ENCODE measurements at places on chromosomes 5 and 9. TPM values are rescaled to one million over a fixed set of nuclear protein-coding genes. Genes with fewer than 3 reads are reported as not detected.

GRCh38 chr5:93249651-93250289 lies 331.2 kb downstream of the NR2F1-AS1 start:
- no peak for DNase-seq

DNA sequence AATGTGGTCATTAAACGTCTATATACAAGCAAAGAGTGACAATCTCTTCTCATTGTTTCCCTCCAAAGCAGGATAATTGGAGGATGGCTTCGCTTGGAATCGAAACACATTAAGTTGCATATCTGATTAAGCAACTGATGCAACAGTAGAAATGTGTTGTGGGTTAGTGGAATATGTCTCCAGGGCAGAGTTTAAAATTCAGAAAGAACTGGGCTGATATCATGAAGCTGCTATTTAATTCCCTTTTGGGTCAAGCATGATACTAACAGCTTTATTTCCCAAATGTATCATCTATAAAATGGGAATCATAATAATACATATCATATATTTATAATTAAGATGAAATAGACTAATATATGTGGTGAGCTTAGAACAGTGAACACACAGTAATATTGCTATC lies 1763.0 kb upstream of the C9orf72 start:
- DNase-seq, result no peak

DNA sequence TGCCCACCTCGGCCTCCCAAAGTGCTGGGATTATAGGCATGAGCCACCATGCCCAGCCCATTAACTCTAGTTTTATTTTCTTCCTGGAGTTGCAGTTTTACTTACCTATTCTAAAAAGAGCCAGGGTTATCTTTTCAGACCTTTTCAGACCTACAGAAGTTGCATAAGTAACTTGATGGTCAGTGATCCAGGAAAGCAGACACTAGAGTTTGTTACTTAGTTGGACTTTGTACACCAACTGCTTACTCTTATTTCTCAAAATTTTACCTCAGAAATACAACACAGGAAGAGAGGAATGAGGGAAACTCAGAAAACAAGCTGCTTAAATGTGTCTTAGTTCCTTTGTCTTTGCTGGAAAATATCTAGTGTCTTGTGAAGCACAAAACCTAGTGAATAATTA lies 25.4 kb downstream of the RAD23B start:
- no peak for DNase-seq

DNA sequence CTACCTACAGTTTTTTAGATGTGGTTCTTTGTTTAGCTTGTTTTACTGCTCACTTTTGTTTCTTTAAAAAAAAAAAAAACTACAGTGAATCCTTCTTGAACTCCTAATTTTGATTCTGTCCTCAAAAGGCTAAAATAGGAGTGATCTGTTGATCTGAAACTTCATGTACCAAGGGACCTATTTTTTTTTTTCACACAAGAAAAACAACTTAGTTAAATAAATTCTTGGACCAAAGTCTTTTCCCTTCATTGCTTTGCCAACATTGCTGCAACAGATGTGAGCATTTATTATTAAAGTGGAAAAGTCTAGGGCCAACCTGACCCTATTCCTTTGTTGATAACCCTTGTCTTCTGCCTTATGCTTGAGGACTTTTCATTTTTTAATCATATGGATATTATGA lies 236.8 kb downstream of the ARHGEF28 start:
- no peak for DNase-seq

- no peak for DNase-seq
These were observed 186.3 kb upstream of the EGFLAM start for GRCh38 chr5:38071831-38072694.

DNA sequence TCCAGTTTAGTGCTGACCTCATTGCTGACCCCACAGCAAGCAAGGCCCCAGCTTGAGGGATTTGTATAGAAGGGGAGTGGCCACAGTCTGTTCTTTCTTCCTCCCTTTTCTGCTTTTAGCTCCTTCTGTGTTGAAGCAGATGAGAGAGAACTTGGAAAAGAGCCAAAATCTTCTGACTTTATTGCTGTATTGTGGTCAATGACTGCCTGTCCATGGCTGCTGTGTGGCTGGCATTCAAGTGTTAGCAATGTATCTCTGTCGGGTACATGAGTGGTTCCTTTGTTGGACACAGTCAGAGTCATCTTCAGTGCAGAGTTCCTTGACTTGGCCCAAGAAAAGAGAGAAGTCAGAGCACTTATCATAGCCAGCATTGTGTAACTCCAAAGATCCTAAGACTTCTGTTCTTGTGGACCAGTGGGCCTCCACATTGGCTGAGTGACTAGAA lies 154.1 kb downstream of the LRRC70 start:
- DNase-seq, result no peak

- DNase-seq, result peak; percentile 39
These were observed 12.0 kb downstream of the EXOC3 start for GRCh38 chr5:454936-455335.

DNA sequence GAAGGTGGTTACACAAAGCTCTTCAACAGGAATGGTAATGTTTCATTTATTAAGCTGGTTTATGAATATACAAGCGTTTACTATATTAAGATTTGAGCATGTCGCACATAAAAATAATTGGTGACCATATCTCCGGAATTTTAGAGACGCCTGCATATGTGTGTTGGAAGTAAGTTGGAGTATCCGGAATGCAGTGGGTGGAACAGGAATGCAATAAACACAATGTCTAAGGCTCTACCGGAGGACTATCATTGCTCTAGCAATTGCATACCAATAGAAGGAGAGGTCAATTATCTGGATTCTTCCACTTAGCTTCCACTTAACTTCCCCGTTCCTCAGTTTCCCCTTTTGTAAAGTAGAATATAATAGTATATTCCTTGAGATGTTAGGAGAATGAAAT lies 1.1 kb upstream of the CEP78 start:
- no peak for DNase-seq

DNA sequence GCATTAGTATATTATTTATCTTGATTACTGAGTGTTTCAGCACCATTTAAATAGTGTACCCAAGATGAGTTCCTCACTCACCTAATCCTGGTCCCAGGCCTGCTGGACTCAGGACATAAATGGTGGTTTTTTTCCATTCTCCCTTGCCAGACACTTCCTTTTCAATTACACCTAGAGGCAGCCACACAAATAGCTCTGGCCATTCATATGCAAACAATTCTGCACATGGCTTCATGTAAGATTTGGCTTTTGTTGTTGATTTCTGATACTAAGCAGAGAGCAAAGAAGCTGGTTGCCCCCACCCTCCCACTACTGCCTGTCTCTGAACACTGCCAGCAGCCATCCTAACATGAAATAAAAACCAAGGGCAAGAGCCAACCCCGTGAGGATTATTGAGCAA lies 180.4 kb downstream of the SEMA5A start:
- DNase-seq, result peak; percentile 28

DNA sequence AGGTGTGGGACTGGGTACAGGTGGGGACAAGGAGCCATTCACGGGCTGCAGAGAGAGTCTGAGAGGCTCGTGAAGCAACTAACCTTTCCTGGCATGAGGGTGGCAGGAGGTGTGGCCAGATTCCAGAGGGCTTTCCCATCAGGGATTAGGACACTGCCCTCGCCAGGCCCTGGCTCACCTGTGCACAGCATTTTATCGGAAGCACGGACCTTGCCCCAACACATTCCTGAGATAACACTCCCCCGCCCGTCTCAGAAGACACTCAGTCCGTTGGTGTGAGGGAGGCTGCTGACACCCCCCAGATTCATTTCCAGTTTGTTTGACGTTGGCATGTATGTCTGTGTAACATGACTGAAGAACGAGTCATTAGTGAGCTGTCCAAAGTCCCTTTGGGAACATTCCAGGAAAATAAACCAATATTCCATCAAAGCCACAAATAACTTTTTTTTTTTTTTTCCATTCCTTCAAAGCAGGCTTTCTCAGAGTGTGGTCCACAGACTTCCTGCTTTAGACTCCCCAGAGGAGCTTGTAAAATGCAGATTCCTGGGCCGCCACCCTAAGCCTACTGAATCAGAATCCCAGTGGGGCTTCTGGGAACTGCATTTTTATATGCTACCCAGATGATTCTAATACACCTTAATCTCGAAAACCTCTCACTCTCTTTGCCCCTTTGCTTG lies 23.4 kb downstream of the WWC1 start:
- peak; percentile 59 for DNase-seq

- no peak for DNase-seq
These were observed 7.9 kb downstream of the WWC1 start for GRCh38 chr5:168299372-168299771.

DNA sequence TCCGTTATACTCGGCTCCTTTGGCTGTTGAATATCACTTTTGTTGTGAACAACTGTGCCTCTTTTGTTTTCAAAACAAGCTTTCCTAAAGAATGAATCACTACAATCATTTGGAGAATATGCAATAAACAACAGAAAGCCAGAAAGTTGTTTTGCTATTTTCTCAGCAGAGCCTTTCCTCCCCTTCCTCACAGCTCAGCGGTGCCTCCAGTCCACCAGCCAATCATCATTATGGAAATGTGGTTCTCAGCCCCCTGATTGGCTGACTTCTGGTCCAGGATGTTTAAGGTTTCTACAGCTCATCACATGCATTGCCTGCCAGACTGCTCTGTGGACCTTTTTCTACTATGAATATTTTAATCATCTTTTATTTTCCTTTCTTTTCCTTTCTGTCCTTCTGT lies 9.1 kb upstream of the ZNF608 start:
- DNase-seq, result no peak

- no peak for DNase-seq
These were observed 67.1 kb upstream of the GGTA1 start for GRCh38 chr9:121566481-121567465.

DNA sequence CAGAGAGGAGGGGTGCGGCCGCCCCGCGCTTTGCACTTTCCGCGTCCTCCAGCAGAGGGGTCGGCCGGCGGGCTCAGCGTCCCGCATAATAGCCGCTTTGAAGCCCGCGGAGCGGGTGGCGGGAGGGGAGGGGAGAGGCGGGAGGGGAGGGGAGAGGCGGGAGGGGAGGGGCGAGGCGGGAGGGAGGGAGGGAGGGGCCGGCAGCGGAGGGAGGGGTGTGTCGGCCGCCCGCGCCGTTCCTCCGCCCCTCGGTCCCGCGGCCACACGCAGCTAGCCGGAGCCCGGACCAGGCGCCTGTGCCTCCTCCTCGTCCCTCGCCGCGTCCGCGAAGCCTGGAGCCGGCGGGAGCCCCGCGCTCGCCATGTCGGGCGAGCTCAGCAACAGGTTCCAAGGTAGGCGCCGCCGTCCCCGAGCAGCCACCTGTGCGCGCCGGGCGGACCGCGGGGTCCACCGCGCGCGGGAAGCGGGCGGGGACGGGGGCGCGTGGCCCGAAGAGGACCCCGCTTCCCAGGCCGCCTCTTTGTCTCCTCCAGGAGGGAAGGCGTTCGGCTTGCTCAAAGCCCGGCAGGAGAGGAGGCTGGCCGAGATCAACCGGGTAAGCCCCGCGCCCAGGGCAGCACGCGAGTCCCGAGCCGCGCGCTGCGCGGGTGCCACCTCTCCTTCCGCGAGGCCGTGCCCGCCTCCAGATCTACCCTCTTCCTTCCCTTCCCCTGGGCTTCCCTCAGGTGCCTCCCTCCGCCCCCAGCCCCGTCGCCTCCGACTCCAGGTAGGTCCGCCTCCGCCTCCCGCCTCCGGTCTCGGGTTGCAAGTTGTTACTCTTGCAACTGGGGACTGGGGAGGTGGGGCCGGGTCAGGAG lies at the start of gene AIF1L:
TSS of gene AIF1L (plus strand) at position 263 of the 857 bp plus-strand sequence. CDS start at position 362, 99 bp downstream.
- peak; percentile 96 for DNase-seq

DNA sequence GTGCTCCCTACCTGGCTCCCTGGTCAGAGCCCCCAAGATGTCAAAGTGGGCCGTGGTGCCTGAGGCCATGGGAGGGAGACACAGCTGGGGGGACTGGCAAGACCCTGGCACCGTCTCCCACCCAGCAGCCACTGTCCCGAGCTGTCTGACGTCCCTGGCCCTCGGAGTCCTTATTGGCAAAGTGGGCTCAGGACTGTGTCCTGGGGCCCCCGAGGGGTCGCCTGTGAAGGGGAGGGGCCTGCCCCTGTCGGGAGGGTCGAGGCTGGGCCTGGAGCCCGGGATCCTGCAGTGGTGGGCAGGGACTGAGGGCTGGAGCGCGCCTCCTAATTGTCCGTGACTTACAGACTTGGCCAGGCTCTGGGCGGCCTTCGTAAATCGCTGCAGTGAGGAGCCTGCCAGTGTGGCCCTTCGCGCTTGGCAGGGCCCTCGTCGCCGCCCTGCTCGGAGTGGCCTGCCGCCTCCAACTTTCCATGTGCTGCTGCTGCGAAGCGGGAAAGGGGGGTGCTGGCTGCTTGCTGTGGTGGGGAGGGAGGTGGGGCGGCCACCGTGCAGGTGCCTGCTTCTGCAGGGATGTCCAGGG lies 13.7 kb downstream of the MYMK start:
- no peak for DNase-seq

GRCh38 chr5:178439493-178440180 lies 150.6 kb downstream of the COL23A1 start:
- DNase-seq, result no peak

DNA sequence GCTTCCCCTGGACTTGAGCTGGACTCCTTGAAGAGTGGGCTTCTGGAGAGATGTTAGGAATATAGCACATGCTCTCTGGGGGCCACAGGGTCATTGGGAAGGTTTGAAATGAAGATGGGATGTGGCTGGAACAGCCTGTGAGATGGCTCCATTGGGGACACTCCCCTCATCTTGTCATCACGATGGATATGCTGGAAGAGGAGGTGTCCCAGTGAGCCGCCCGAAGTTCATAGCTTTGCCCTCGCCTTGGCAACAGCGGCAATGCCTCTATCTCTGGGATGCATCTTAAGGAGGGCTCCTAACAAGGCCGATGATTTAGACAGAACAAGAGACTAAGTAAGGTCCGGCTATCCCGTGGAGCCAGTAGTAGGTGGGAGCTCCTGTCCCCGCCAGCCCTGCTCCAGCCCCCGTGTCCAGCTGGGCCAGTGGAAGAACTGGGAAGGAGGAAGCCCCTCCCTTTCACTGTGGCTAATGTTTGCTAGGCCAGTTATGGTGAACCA lies 23.9 kb downstream of the AMBP start:
- no peak for DNase-seq

STKLD1 gene
- total RNA-seq, result not detected

CER1 gene
- total RNA-seq, result 2.4 TPM

MEIKIN gene
- not detected for total RNA-seq

HMMR gene
- 54.8 TPM for total RNA-seq

CCL27 gene
- not detected for total RNA-seq

ABLIM3 gene
- total RNA-seq, result 2.2 TPM

HARS2 gene
- 21.6 TPM for total RNA-seq

ANKDD1B gene
- total RNA-seq, result 0.73 TPM

ZNF883 gene
- 44.4 TPM for total RNA-seq

MYORG gene
- 7.3 TPM for total RNA-seq

ADGRD2 gene
- 0.45 TPM for total RNA-seq

BTF3 gene
- total RNA-seq, result 506 TPM

ARL14EPL gene
- not detected for total RNA-seq

EFCAB9 gene
- not detected for total RNA-seq

ISL1 gene
- 0.38 TPM for total RNA-seq

UNC5A gene
- 3.9 TPM for total RNA-seq

PCDHB5 gene
- 37.7 TPM for total RNA-seq

ZBED3 gene
- 8.0 TPM for total RNA-seq

MYOZ3 gene
- total RNA-seq, result 13.8 TPM

VPS13A gene
- 68.1 TPM for total RNA-seq

GABRA1 gene
- total RNA-seq, result 0.16 TPM

SPAAR gene
- total RNA-seq, result not detected

KIAA0825 gene
- total RNA-seq, result 1.7 TPM

PNPLA7 gene
- 0.39 TPM for total RNA-seq

NEURL1B gene
- 11.4 TPM for total RNA-seq

Data from GM23338 (cell line).